ENCODE measurements at places on chromosomes 11 and 22.

DNA sequence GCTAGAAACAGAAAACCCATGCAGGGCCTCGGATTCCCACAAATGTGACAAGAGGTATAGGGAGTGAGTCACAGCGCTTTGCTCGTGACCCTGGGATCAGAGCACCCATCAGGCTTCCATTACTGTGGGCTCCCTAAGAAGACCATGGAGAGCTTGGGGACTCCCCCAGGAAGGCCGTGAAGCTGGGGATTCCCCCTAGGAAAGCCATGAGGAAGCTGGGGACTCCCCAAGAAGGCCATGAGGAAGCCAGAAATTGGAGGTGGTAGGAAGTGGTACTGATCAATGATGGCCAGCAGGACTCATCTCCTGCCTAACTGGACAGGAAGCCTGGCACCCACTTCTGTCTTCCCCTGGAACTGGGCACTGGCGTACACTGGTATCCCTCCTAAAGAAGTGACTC is 10.1 kb upstream of the DCPS start:
- no peak for DNase-seq

DNA sequence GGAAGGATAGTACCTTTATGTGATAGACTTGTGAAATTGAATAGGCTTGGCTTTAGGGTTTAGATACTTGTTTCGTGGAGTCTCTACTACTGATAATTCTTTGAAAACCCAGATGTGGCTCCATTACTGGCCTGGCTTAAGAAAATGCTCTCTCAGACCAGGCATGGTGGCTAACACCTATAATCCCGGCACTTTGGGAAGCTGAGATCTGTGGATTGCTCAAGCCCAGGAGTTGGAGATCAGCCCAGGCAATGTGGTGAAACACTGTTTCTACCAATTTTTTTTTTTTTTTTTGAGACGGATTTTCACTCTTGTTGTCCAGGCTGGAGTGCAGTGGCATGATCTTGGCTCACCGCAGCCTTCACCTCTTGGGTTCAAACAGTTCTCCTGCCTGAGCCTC is 40.9 kb downstream of the ATG13 start:
- DNase-seq, result no peak

DNA sequence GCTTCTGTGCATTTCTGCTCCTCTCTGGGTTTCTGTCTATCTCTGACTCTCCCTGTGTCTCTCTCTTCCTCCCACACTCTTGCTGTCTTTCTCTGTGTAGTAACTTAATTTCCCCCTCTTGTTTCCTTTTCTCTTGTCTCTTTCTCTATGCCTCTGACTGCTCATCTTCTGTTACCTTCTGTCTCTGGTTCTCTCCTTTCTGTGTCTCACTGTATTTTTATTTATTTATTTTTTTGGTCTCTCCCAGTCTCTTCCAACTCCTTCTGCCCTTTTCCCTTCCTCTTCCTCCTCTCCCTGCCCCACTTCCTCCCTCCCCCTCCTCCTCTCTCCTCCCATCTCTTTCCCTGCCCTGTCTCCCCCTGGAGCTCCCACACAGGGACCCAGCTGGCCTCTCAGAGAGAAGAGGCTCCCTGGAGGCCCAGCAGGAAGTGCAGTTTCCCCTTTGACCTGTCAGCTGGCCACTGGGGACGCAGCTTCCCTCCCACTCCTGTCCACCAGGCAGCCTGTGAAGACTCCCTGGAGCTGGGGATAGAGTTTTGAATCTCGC is 38.3 kb upstream of the MYH9 start:
- DNase-seq, result no peak

DNA sequence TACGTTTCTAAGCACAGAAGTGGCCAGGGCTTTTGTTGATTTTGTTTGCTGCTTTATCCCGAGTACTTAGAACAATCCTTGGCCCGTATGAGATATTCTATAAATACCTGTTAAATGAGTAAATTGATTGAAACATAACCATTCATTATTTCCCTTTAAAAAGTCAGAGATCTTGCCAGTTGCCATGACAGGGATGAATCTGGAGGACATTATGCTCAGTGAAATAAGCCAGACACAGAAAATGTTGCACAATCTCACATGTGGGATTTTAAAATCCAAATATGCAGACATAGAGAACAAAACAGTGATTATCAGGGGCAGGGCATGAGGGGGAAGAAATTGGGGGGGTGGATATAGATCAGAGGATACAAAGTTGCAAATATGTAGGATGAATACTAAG is 1240.1 kb downstream of the LRRC4C start:
- DNase-seq, result no peak

DNA sequence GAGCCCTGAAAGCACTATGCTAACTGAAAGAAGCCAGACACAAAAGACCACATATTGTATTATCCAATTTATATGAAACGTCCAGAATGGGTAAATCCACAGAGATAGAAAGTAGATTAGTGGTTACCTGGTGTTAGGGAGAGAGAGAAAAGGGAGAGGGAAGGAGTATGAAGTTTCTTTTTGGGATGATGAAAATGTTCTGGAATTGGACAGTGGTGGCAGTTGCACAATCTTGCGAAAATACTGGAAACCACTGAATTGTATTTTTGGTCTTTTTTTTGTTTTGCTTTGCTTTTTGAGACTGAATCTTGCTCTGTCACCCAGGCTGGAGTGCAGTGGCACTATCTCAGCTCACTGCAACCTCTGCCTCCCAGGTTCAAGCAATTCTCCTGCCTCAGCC is 63.5 kb downstream of the MRTFA start:
- no peak for DNase-seq

DNA sequence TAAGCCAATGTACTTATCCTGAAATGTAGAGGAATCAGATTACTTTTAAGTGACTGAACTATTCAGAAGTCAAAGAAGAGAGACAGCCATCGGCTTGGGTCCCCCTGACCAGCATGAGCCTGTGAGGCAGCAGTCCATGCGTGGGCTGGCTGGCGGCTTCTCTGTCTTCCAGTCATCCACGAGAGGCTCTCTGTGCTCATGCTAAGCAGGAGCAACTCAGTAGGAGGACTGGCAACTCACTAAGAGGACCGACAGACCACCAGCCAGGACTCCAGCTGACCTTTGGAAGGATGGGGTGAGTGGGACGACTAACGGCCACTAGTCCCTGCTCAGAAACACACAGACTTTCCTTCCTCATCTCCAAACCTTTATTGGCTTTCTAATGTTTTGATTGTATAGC is 43.6 kb downstream of the ARFGAP3 start:
- DNase-seq, result no peak

DNA sequence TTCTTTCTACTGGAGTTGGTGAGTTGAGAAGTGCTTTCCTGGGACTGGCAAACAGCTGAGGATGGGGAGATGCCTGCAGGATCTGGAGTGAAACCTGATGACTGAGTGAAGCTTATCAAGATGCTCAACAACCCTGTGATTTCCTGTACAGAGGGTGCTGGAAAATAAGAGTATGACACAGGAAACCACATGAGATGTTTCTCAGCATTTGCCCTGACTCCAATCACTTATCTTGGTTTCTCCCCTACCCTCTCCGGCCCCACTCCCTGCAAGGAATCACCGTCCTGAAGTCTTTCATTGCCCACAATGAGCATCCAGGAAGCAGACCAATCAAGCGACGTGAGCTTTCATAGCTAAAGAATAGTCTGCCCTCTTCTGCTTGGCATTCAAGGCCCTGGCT is at the start of gene MRGPRX2:
Gene MRGPRX2, minus strand, starts transcription at position 89 of the 400 bp plus-strand sequence. CDS start 4,315 bp downstream, outside the sequence.
- DNase-seq, result no peak

GRCh38 chr11:5736396-5736795 is at the start of gene OR56B1:
OR56B1 (plus strand) TSS chr11:5736448; CDS start chr11:5736517, 69 bp downstream.
- no peak for DNase-seq

GRCh38 chr11:133917921-133918607 is 38.7 kb downstream of the IGSF9B start:
- no peak for DNase-seq

GRCh38 chr11:86741484-86741835 is 58.9 kb upstream of the PRSS23 start:
- DNase-seq, result no peak

DNA sequence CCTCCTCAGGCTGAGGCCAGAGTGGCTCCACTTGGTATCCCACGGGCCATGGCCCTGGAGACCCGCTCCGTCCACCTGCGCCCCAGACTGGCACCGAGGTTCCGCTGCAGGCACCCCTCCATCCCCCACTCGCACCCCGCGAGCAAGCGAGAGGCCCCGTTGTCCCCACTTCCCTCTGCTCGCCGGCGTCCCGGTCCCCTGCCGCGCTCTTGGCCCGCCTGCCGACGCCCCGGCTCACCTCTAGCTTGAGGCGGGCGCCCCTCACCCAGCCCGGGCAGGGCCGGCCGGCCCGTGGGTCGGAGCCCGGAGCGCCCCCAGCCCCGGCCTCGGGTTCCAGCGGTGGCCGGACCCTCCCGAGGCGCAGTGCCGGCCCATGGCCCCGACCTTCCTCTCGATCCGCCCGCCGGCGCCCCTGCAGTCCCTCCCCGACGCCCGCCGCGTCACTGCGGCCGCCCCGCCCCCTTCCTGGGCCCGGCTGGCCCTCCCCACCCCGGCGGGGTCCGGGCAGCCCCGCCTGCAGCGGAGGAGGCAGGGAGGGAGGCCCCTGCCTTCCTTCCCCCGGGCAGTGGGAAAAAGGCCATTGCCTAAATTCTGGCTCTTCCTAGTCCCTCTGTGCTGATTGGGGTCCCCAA is at the start of gene PITPNM1:
Gene PITPNM1, minus strand, starts transcription at position 414 of the 632 bp plus-strand sequence. CDS start 1,183 bp downstream, outside the sequence.
- DNase-seq, result peak; percentile 93

GRCh38 chr11:119339589-119340334 is 921 bp downstream of the C1QTNF5 start:
- peak; percentile 96 for DNase-seq
